Caudate nucleus (tissue), 63 donors: ENCODE measurements at places on chromosomes 12 and 14.
A peak's percentile ranks its signal among the peaks of the same experiment; 100 is the strongest.

DNA sequence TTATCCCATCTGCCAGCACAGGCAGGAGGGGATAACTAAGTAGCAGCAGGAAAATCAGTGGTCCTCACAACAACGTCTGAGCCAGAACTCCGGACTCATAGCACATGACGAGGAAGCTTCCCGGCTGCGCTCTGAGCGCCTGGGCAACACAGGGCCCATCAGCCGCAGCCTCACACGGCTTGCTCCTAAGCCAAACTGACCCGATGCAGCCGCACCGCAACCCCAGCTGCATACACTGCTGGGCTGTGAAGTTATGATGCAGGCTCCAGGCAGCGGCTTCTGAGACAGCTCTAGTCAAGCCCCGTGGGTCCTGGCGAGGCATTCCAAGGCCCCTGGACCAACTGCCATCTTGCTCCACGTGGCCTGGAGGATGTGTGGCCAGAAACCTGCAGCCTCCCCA, 28.1 kb downstream of the ZFYVE21 start:
- no peak for DNase-seq

GRCh38 chr14:46985529-46986380, 334.2 kb upstream of the RPL10L start:
- DNase-seq = no peak

DNA sequence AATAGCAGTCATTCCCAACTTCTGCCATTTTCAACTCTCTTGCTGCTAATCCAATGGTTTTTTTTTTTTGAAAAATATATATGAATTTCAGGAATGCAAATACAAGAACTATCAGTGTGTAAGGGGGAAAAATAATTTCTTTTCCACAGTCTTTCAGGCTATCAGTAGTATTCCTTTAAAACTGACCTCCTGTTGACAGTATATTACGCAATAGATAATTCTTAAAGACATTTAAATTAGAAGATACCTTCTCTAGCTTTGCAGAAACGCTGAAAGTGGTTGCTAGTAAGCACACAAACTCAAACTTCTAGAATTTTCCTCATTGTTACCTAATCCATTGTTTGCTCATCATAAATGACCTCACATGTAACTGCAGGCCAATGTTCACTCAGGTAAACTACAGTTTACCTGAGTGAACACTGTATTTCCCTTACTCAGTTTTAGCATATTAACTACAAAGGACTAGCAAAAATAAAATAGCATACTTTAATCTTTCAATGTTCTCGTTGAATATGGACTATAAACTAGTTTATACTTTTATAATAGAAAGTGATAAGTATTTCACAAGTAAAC, at the start of gene C12orf50:
Gene C12orf50, minus strand, starts transcription at position 309 of the 573 bp plus-strand sequence. CDS start 2,439 bp downstream, outside the sequence.
- DNase-seq = no peak

- DNase-seq = peak; percentile 47
Observed at GRCh38 chr12:442235-442884, 17.4 kb upstream of the B4GALNT3 start.

- DNase-seq = no peak
Observed at GRCh38 chr14:35934499-35934898, 108.4 kb downstream of the BRMS1L start.

DNA sequence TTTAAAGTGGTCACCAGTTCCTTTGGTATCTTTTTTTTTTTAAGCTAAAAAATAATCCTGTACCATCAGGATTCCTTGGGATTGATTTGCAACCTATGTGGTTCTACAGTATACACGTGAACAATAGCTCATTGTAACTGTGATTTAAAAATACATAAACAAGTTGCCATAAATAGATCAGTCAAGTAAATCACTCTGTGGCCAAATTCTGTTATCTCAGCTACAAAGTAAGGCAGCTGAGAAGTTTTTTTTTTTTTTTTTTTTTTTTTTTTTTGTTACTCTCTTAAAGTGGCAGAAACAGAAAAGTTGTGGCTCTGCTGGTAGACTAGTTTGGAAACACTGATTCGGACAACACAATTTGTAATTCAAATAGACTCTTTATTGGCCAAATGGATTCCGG, 104.5 kb downstream of the PRICKLE1 start:
- DNase-seq = no peak

DNA sequence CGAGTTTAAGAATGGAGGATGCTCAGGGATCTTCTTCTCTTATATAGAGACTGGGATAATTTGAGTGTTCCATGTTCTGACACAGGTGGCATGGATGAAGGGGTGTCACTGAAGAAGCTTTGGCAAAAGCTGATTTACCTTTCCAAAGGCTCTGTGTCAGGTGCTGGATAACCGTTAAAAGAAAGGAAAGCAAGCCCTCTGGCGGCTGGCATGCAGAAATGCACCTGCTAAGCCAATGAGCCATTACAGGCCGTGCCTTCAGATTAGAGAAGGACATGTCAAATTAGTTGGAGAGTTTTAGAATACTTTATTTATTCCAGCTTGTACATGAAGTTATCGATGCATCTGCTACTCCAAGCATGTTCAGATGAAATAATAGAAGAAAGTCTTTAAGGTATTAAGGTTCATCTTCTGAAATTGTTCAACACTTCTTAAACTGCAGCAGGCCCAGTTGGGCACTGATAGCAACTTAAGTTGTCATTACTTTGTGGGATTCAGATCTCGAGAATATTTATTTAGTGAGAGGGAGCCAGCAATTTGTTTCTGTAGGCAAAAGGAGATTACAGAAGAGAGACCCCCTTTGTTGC, 678.2 kb downstream of the NRXN3 start:
- peak; percentile 15 for DNase-seq

GRCh38 chr14:35338731-35339405, 46.7 kb downstream of the PSMA6 start:
- DNase-seq = no peak

- DNase-seq = no peak
Observed at GRCh38 chr14:50835280-50835679, 4.3 kb upstream of the NIN start.

- no peak for DNase-seq
Observed at GRCh38 chr12:125296701-125297100, 231.5 kb downstream of the AACS start.

DNA sequence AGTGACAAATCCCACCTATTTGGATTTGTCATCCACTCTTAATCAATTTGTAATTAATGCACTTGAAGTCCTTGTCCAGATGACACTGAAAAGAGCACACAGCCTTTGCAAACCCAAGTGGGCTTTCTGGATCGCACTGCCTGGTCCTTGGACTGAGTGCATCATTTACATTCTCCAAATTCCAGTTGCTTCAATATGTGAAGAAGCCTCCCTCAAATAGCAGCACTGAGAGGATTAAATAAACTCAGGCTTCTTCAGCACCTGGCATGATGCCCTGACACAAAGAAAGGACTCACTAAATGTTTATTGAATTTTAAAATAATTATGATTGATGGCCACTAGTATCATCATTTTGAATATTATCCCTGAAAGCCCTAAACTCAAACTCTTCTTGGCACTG, 496.5 kb downstream of the VRK1 start:
- no peak for DNase-seq

GRCh38 chr14:100891501-100892445, 11.7 kb downstream of the RTL1 start:
- DNase-seq = no peak

DNA sequence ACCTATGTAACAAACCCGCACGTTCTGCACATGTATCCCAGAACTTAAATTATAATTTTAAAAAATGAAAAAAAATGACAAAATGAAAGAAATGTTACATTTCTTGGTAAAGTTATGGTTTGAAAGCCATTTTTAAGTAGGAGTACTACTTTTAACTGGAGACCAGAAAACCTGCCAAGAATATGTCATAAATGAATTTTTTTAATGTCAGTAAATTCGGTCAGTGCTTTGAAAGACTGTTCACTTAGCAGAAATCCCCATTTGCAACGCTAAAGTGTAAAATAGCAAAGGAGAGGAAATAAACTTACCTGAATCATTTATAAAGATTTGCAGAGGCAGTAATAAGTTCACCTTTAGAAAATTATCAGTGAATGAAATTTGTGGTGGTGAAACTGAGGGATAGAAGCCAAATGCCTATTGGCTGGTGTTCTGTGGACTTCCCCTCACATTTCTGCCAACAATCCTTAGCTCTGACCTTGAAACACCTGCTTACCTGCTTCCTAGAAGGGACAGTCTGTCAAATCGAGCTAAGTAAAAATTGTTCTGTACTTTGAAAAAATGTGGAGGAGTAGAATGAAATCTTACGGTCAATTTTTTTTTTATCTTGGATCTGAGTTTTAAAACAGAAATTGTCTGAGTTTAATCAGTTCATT, 714.2 kb downstream of the SLC6A15 start:
- no peak for DNase-seq

GRCh38 chr12:47082283-47082682, 2.5 kb upstream of the AMIGO2 start:
- DNase-seq = no peak

DNA sequence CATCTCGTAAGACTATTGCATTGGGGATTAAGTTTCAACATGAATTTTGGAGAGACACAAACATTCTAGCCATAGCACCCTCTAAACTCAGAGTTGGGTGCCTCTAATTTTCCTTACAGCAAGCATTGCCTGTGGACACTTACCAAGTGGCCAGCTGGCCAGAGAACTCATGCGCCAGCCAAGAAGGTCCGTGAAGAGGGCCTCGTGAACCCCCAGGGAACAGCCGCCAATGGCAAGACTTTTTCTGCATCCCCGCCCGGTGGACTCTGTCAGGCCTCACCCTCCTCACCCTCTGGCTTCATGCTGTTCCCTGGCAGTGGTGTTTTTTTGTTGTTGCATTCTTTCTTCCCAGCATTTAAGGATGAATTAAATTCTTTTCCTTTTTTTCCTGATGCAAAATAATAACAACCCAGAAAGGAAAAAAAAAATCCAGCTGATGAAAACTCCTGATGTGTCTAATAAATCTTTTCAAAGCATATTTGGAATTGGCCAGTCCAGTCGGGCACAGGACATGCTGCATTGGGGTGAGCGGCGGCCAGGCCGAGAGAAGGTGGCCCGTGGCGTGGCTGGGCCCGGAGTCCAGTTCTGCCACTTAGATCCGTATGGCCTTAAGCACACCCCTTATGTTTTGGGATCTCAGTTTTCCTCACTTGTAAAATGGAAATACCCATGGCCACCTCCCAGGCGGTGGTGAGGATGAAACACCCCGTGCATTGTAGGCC, 191.9 kb upstream of the DIO3 start:
- no peak for DNase-seq

DNA sequence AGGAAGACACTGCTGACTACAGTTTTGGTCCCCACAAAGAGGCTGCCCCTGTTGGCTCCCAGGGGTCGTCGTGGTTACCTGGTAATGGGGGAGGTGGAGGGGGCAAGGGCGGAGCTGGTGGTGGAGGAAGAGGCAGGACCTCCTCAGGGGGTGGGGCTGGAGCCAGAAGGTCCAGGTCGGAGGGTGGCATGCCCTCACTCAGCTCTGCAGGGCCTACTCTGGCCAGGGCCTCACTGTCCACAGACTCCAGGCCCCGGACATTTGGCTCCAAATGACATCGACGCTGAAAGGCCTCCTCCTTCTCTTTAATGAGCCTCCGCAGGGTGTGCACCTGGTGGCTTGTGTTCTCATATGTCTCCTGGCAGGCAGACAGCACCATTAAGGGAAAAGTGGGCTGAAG, 28.5 kb downstream of the PRPF40B start:
- no peak for DNase-seq

DNA sequence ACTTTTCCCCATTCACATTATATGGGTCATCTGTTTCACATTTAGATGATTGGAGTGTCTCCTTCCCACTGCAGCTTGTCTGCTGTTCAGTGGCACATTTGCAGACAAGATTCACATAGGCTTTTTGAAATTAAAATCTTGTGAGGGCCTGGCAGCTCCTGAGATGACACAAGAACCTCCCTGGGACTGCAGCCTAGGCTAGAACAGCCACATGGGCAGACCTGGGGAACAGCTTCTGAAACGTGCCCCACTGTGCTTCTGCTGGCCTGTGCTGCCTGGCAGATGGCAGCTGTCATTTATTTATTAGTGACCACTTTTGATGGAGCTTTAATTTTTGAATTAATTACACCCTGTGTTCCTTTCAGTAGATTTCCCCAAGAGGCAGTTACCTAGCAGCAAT, 137.4 kb downstream of the GRIP1 start:
- no peak for DNase-seq

- DNase-seq = no peak
Observed at GRCh38 chr14:75769047-75769685, 108.1 kb downstream of the TTLL5 start.

DNA sequence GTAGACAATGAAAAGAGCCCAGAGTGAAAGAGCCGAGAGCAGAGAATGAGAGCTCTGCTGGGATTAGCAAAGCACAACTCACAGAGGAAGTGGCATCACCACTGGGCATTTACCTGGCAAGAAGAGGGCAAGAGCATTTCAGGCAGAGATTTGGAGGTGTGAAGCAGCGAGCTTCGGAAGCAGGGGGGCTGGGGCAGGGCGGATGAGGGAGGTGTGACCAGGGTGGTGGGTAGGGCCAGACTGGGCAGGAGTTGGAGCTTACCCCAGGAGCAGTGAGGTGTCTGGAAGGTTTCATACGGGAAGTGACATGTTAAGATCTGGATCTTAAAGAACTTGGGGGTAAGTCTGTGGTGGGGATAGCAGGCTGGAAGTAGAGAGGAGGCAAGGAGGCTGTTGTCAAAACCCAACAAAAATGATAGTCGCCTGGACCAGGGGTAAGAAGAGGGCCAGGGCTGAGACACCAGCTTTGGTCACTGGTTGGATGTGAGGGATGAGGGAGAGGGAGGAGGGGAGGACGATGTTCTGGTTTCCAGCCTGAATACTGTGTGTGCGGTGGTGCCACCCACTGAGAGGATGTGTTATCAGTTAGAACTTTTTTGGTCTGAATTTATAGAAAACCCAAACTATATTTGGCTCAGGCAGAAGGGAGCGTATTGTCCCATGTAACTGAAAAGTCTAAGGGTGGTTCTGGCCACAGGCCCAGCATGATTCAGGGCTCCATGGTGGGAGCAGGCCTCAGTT, 5.2 kb downstream of the SMIM41 start:
- no peak for DNase-seq

DNA sequence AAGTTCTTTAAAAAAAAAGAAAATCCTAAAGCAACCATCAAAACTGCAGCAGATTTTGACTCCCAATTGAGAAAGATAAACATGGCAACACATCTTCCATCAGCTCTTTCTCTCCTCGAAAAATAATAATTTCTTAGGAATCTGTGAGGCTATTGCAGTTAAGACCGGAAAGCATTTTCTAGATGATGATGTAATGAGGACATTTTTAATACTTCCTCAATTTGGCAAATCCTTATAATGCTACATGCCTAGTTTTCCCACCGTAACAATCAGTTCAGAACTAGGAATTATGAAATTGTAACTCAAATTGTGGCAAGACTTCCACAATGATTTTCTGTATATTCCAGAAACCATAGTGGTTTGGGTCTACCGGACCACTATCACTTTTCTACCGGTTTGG, 180.9 kb upstream of the PDE3A start:
- no peak for DNase-seq

- no peak for DNase-seq
Observed at GRCh38 chr12:92140896-92141536, 4.6 kb downstream of the BTG1 start.
